Stimulated activated CD4-positive, alpha-beta T cell treated with anti-CD3 and anti-CD28 coated beads, Interleukin-15, amount 100 ng/mL, for 1 hour (primary cell): ENCODE measurements at places on chromosomes 2 and 18.

DNA sequence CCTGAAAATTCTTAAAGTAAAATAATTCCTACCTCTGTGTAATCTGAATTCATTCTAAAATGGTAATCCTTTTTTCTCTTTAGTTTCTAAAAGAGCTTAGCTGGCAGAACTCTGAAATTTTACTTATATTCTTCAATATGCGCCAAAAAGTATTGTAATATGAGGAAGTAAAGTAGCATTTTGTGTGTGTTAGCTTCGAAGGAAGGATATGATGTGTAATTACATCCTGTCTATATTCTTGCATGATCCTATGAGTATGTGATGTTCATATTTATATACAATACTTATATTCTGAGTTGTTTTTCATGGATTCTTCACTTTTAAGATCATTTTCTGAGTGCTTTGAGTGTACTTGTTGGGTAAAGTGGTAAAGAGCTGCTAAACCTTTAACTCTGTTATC lies 402.9 kb upstream of the PKDCC start:
- DNase-seq = no peak

DNA sequence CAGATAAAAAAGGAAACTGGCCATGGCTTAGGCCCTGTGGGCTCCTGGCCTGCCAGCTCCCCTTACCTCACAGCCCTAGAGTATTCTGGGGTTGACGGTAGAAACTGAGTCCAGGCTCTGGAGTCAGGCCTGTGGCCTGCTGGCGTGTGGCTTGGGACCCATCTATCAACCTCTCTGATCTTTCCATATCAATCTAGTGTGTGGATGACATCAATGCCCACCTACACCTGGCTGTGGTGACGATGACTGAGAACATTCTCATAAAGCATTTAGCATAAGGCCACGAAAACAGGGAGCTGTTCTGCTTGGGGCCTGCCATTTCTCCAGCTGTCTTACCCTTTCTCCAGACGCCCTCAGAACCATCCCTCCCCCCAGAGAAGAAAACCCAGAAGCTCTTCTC lies 17.9 kb downstream of the PCARE start:
- DNase-seq = no peak

GRCh38 chr2:29139152-29139551 lies 23.9 kb downstream of the CLIP4 start:
- DNase-seq = no peak

GRCh38 chr18:39389800-39390379 lies 1824.3 kb upstream of the CELF4 start:
- no peak for DNase-seq
